ENCODE measurements at places on chromosomes 1 and 21. TPM values are rescaled to one million over a fixed set of nuclear protein-coding genes. Genes with fewer than 3 reads are reported as not detected.
A peak's percentile ranks its signal among the peaks of the same experiment; 100 is the strongest.

DNA sequence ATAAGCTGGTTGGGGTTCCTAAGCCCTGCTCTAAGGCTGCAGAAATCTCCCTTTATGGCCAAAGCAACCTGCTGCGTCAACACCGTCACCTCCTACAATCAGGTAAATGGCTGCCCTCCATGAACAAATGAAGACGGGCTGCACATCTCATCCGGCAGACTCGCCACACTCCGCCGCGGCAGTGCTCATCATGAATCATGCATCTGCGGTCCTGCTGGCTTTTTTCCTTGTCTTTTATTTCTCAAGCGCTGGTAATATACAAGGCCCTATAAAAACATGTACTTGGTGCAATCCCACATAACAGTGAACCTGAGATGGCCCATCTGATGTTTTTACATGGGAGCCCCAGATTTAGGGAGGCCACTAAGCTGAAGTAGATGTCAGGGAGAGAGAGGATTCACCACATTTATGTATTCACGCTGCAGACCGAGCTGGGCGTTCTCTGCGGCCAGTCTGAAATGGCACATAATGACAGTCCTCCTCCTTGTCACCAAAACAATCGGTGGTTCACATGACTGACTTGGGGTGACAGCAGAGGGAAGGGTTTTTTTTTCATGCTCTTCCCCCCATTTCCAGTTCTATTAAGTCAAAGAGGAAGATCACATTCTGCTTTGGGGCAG is 91.6 kb downstream of the KAZN start:
- no peak for DNase-seq

POU3F1 gene
- polyA plus RNA-seq: not detected

RHOC gene
- polyA plus RNA-seq: 501 TPM

ATP6V1G3 gene
- 102 TPM for polyA plus RNA-seq

- DNase-seq: no peak
Measured at GRCh38 chr1:224846119-224846907, 83.2 kb upstream of the DNAH14 start.

- DNase-seq: peak; percentile 61
Measured at GRCh38 chr21:43766734-43767497, 9.2 kb downstream of the CSTB start.

DNA sequence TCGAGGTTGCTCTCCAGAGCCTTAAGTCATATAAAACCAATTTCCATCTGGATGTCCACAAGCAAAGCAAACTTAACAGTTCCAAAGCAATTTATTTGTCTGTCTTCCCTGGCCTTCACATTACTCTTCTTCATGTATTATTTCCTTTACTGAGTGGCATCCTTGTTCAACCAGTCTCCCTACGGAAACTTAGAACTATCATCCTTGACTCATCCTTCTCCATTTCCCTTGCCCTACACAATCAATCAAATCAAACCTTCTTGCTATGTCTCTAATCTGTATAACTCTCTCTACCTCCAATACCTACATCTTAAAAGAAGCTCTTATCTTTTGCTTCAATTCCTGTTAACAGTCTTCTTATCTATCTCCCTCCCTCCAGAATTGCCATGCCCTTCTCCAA is 25.4 kb downstream of the EGLN1 start:
- DNase-seq: no peak

DNA sequence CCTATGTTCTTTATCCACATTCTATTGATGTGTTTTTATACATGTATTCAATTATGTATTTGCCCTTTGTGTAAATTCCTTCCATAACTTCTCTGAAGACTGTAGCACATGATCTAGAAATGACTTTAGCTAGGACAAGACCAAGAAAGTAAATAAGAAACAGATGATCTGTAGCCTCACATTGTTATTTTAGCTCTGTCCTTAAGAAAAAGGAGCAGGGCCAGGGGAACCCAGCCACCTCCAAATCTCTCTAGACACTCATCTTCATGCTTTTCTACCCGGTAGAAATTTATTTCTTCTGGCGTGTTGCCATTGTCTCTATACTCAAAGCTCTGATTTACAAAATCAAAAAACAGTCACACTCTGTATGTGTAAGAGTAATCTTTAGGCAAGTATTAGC is 27.1 kb downstream of the CDC7 start:
- no peak for DNase-seq

FH gene
- polyA plus RNA-seq: 128 TPM

DNA sequence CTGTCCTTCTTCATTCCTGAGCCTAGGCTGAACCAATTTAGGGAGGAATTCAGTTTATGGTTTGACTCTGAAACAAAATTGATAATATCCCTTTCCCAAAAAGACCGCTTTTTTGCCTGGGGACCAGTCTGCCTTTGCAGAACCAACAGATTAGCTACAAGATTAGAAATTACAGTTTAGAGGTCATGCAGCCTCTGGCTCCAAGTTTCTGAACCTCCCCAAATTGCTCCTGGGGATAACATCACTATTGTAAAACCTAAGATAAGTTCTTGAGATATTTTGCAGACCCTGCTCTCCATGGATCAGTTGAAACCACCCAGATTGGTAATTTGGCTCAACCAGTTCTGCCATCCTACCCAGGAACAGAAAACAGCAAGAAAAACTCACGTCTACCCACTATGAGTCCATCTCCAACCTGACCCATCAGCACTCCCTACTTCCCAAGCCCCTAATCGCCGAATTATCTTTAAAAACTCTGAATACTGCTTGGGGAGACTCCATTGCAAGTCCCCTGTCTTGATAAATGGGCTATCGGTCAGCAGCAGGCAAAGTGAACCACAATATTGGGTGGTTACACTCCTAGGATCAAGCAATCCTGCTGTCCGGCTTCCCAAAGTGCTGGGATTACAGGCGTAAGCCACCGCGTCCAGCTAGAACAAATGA is 605 bp upstream of the RABGGTB start:
- DNase-seq: no peak

- DNase-seq: no peak
Measured at GRCh38 chr1:2452201-2452931, 23.7 kb upstream of the PLCH2 start.

- DNase-seq: no peak
Measured at GRCh38 chr1:32051706-32052105, 21.0 kb upstream of the TMEM39B start.

GRCh38 chr21:42763581-42764442 is 110.4 kb downstream of the PDE9A start:
- DNase-seq: peak; percentile 35

- DNase-seq: no peak
Measured at GRCh38 chr1:48254254-48254653, 31.7 kb downstream of the SLC5A9 start.

Data from kidney (tissue), 22 donors.